ENCODE measurements at places on chromosomes 4 and X.

DNA sequence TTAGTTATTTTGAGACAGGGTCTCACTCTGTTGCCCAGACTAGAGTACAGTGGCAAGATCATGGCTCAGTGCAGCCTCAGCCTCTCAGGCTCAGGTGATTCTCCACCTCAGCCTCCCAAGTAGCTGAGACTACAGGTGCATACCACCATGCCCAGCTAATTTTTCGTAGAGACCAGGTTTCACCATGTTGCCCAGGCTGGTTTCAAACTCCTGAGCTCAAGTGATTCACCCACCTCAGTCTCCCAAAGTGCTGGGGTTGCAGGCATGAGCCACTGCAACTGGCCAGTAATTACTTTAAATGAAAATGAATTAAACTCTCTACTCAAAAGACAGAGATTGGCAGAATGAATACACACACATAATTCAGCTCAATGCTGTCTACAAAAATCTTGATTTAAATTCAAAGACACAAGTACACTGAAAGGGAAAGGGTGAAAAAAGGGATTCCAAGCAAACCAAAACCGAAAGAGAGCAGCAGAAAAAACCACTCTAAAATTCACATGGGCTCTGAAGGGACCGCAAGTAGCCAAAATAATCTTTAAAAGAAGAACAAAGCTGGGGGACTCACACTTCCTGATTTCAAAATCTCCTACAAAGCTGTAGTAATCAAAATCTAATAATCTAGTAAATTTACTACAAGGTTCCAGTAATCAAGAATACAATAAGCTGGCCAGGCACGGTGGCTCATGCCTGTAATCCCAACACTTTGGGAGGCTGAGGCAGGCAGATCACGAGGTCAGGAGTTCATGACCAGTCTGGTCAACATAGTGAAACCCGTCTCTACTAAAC is 11.8 kb upstream of the SPON2 start:
- DNase-seq: no peak

- no peak for DNase-seq
Measured at GRCh38 chr4:10172278-10172921, 55.8 kb upstream of the WDR1 start.

DNA sequence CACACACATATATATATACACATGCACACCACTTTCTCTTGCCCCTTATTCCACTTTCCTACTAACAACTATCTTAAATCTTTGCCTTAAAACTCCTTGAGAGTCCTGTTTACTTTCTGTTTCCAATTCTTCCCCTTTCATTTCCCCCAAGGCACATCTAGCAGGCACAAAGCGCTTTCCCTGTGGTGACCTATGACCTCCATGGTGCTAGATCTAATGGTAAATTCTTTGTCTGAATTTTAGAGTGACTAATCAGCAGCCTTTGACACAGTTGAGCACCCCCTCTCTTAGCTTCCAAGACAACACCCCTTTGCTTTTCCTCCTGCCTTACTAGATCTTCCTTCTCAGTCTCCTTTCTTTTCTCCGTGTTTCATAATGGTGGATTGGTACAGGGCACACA is 236.4 kb upstream of the TTC29 start:
- DNase-seq: no peak

DNA sequence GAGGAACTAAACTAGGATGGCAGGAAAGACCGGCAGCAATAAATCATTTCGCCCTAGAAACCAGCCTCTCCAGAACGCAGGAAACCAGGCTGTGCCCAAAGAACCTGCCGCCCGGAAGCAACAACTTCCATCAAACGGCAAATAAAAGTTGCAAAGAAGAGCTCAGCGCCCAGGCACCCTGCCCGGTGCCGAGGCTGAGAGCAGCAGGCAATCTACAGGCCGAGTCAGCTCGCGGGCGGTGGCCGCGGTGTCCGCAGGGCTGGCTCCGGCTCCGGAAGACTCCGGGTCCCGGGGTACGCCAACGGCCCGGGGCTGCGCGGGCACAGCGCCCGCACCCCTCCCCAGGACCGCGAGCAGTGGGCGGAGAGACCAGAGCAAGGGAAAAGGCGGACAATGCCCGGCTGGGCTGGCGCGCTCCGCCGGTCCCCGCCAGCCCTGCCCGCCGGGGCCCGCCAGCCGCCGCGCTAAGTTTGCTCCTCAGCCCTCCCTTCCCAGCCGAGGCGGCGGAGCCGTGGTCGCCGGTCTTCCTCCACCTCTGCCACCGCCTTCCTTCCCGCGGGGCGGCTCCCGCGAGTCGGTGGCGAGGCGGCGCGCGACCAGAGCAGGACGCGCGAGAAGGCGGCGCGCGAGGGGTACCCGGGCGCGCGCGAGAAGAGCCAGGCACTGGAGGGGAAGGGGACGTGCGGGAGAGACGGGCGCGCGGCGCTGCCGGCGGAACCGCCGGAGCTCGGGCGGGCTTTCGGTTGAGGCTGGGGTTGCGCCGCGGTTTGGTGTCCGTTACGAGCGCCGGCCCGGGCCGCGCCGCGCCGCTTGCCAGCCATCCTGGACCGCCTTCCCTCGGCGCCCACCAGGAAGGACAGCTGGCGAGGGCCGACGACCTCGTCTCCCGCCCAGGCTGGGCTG is 733 bp downstream of the FRYL start:
- peak; percentile 21 for DNase-seq

GRCh38 chr4:122666527-122667245 is 45.8 kb upstream of the IL21 start:
- DNase-seq: peak; percentile 35

DNA sequence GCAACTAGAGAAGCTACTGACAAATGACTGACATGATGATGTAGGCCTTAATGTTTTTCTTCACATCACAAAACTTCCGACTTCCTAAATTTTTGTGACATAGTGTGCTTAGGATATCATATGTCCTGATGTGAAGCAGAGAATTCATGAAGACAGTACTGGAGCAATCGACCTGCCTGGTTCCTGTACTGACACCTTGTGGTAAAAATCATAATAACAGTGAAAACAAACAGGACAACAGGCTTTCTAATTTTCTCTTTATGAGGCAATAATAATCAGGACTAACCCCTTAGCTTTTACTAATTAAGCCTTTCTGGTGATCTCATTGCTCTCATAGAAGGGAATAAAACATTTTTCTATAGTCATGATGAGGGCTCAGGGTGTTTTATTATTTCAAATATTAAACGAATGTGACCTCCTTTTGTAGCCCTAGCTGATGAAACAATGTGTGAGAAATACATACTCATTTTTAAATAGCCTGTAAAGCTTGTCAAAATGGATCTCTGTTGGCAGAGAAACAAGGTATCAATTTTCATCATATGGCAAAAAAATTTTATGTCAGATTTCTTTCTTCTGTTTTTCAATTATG is 158.4 kb downstream of the TENT5D start:
- no peak for DNase-seq

DNA sequence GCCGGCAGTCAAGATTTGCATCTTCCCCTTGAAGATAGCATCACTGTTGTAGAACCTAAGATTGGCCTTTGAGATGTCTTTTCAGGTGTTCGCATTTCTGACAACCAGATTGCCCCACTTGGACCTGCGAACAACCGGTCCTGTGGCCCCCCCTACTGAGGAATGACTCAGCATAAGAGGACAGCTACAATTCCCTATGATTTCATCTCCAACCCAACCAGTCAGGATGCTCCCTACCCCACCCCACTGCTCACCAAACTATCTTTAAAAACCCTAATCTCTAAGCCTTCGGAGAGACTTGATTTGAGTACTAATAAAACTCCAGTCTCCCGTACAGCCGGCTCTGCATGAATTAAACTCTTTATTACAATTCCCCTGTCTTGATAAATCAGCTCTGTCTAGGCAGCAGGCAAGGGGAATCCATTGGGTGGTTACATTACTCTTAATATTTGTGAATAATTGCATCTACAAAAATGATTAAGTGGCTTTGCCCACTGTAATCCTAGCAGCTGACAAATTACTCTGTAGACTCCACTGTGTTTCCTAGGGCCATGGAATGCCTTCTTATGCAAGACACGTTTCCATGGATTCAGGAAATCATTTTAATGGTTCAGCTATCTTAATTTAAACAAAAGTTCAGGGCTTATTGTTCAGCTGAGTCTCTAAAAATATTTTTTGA is 95.4 kb downstream of the GPR143 start:
- no peak for DNase-seq

- DNase-seq: no peak
Measured at GRCh38 chr4:184395971-184396391, 78.4 kb downstream of the IRF2 start.

- DNase-seq: no peak
Measured at GRCh38 chr4:75544870-75545269, 11.0 kb upstream of the ODAPH start.

DNA sequence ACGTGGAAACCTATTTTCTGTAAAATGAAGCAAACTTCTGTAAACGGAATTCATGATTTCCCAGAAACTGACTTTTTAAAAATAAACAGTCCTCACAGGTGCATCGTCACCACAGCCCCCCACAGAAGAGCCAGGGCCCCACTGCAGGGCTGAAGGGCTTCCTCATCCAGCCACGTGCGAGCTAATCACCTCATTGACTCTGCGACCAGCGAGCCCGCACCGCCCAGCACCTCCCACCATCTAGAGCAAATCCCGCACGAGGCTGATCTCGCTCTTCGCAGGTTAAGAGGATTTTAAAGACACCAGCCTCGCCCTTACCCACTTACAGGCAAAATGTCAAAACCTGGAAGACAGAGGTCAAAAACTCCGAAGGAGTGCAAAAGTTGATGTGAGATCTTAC is 14.8 kb downstream of the PPP2R3B start:
- no peak for DNase-seq

- no peak for DNase-seq
Measured at GRCh38 chr4:110270492-110271197, 72.2 kb upstream of the ELOVL6 start.

All from smooth muscle cell of the brain vasculature (primary cell).